ENCODE measurements at places on chromosomes 16 and 17.

DNA sequence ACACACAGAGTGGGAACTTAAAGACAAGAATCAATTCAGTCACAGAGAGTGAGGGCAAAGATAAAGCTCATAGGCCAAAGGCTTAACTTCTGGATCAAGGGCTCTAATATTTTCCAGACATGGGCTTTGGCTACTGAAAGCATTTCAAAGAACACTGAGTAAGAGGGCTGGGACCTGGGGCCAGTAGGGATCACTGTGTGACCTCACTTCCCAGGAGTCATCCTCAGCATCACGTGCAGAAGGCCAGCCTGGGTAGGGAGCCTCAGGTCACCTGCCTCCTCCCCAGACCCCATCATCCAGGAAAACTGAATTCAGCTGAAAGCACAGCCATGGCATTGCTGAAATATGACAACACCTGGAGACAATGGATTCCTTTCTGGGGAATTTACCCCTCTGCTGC, 163.5 kb downstream of the RAB11FIP4 start:
- DNase-seq, result no peak

DNA sequence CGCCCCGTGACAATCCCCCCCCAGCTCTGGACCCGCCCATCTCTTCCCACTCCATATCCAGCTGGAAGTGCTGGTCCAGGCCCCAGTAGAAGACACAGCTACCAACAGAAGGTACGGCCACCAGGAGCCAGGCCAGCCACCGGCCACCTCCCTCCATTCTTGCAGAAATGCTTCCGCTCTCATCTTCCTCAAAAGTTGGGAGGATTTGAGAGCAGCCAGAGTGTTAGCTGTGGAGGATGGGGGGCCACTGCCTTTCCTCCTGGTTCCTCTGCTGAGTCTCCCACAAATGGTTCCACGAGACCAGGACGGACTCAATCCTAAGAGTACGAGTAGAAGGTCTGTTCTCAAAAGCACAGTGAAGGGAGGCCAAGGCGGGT, 78.3 kb downstream of the GAS7 start:
- no peak for DNase-seq

GRCh38 chr17:18851201-18851600, 6.7 kb upstream of the PRPSAP2 start:
- DNase-seq, result no peak

GRCh38 chr16:49615576-49615975, 240.3 kb downstream of the ZNF423 start:
- no peak for DNase-seq

- peak; percentile 87 for DNase-seq
Observed at GRCh38 chr16:58511933-58512815, 3.1 kb upstream of the SETD6 start.

- peak; percentile 29 for DNase-seq
Observed at GRCh38 chr16:86984991-86985647, 332.1 kb downstream of the C16orf95 start.

DNA sequence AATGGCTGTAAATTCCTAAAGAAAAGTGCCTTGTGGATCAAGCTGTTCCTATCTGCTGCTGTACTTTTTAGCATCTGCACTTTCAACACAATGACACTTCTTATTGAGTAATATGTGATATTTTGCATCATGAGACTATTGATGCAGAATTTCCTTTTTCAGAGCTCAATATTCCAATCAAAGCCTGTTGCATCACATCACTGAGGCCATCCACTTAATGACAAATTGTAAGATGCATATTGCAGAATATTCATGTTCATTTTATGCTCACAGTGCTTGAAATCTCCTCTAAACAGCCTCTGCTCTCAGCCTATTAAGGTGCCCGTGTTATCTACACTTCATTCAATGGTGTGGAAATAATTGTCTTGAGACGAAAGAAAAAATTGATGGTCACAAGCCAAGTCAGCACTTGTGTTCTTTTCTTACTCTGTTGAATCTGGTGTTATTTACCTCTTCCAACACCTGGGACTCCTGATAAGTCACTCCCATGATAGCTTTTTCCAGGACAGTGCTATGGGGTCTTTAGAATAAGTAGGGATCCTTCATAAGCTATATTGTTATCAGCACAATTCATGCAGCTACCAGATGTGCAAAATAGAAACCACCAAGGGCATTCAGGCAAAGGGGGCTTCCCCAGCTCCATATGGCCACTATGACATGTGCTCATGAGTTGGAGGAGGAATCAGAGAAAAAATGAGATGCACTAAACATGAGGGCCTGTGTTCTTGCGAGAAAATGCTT, 9.3 kb upstream of the SKAP1 start:
- no peak for DNase-seq

GRCh38 chr16:2933136-2933535, 21.4 kb downstream of the FLYWCH1 start:
- DNase-seq, result no peak

GRCh38 chr17:36546418-36547093, 1.8 kb downstream of the GGNBP2 start:
- DNase-seq, result no peak

GRCh38 chr16:46785076-46785845, 37.1 kb upstream of the MYLK3 start:
- DNase-seq, result no peak

DNA sequence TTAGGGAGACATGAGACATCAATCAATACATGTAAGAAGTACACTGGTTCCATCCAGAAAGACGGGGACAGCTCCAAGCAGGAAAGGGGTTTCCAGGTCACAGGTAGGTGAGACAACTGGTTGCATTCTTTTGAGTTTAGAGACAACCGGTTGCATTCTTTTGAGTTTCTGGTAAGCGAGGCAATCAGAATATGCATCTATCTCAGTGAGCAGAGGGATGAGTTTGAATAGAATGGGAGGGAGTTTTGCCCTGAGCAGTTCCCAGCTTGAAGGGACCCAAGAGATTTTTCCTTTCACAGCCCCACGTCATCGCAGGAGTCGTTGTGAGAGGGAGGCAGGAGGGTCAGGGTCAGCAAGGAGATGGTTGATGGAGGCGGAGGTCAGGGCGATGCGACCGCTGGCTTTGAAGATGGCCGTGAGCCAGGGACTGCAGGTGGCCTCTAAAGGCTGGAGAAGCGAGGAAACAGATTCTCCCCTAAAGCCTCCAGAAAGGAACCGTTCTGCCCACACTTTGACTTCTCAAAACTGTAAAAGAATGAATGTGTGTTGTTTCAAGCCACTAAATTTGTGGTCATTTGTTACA, 36.5 kb downstream of the IRF8 start:
- no peak for DNase-seq

GRCh38 chr17:33459078-33459940, 166.2 kb upstream of the ASIC2 start:
- peak; percentile 12 for DNase-seq

DNA sequence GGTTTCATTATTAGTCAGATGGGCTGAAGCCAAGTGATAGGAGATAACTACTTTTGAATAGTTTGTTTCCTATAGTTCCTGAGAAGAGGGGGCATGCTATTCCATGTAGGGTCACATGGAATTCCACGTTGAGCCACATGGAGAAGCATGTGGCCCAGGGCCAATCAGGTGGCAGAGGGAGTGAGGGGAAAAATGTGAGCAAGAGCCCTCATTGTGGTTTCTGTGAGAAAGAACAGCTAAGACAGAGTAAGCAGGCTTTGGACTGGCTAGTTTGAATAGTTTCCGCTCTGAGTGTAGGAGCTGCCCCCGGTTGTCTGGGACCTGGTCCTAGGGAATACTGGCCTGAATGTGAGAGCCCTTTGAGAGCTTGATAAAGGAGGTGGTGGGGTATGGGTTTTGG, 69.9 kb upstream of the CNTNAP4 start:
- DNase-seq, result no peak

DNA sequence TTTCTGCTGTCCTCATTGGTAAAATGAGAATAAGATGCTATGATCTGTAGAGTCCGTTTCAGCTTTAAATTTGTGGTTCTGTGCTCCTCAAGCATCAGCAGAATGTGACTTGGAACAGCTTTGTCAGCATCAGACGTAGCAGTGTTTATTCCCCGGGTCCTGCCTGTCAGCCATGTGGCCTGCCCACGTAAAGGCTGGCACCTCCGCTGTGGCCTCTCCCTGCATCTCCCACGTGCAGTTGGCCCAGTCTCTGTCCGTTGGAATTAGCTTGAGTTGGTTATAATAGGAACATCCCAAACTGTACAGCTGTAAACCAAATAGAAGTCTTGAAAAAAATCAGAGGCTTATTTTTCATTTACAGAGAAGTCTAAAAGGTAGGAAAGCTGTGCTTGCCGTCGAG, 61.7 kb downstream of the ARHGAP44 start:
- DNase-seq, result no peak

DNA sequence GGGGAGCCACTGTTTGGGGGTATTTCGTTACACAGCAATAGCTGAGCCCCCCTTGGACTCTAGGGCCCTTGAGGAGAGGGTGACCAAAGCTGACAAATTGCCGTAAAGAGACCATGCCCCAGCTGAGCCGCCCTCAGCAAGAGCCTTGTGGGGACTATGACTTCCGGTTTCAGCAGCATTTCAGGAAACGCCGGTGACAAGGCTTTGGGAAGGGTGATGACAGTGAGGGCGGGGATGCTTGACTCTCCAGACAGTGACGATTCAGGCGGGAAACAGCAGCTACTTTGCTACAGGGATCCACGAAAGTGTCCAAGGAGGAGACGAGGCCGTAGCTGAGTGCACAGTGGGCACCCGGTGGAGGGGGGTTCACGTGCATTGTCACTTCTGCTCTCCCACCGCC, 360.8 kb downstream of the C16orf95 start:
- no peak for DNase-seq

DNA sequence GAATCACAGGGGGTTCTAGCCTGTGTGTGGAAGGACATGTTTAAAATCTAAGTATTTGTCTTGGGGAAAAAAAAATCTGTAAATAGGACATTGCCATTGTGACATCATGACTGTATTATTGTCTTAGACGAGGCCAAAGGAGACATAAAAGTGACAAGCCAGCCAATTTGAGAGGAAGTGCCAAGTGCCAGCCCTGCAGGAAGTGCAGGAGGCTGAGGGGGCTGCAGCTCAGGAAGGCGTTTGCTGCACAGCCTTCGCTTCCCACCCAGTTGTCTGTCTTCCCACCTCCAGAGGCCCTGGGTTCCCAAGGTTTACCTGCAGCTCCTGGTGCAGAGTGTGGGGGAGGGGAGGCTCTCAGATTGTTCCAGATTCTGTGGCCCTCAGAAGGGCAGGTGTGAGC, 1.3 kb downstream of the ADCY7 start:
- no peak for DNase-seq

DNA sequence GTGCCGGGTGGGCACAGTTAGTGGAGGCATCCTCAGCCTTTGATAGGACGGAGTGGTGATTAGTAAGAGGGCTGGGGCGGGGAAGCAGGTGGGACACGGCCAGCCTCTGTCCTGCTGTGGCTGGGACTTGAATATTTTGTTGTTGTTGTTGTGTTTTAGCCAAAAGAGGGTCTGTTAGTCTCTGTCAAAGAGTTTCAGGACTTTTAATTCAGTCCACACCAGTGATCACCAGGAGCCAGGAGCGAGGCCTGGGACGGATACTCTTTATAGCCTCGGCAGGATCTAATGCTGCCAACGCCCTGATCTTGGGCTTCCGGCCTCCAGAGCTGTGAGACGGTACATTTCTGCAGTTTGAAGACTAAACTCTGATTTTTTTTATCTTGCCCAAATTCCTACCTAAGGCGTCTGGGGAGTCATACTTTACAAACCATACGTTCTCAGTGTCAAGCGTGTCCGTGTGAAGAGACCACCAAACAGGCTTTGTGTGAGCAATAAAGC, 2.9 kb upstream of the RNF213 start:
- DNase-seq, result no peak

- no peak for DNase-seq
Observed at GRCh38 chr16:15932939-15933338, 16.5 kb upstream of the ABCC1 start.

DNA sequence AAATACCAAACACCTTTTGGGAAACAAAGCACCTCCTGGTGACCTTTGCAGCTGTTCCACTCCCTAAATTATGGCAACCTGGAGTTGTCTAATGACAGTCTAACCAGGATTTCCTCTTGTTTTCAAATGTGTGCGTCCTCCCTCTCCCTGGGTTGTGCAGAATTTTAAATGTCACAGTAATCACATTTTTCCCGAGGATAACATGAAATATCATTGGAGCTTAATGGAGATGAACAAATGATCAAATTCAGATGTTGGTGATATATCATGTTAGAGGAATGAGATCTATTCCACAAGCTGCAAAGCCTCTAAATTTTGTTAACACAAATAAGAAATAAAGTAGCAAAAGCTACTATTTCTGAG, 86.9 kb upstream of the HLF start:
- DNase-seq, result no peak

DNA sequence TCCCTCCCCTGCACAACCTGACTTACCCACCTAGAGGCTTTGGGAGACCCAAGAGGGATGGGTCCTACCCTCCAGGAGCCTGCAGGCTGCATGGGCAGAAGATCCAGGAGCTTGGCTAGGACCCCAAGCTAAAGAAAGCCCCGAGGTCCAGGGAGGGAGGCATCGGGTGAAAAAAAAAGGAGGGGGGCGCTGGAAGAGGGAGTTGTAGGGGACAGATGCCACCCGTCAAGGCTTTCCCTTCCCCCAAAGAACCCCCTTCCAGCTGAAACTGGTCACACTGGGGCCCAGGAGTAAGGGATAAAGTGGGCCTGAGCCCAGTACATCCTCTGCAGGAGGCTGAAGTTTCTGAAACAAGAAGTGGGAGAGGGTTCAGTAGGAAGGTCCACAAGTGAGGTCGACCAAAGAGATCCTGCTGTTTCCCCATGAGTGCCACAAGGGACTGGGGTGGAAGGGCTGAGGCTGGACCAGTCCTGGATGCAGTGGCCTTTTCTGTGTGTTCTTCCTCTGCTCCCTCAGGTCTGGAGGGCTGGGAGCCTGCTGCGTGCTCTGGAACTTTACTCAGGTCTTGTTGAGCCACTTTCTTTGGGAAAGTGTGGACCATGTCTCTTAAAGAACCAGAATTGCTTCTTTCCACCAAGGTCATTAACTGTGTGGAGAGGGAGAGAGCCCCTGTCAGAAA, 14.2 kb upstream of the CBFB start:
- DNase-seq, result no peak

DNA sequence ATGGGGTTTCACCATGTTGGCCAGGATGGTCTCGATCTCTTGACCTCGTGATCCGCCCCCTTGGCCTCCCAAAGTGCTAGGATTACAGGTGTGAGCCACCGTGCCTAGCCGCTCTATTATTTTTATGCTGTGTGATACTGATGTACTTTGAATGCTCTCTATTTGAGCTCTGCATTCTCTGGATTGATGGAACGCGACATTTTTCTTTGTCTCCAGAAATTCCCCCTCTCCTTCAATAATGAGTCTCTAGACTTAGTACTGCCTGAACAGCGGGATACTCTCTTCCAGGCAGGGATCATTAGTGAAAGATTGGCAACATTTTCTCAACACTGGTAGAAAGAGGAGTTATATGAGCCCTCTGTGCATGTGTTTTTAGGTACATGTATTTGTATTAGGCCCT, 93.3 kb upstream of the CLEC3A start:
- DNase-seq, result no peak
